Osteoblast (primary cell): ENCODE measurements at places on chromosomes 6 and 20. TPM values are rescaled to one million over a fixed set of nuclear protein-coding genes. Genes with fewer than 3 reads are reported as not detected.

The COL19A1 gene
- under 0.01 TPM in 1 of 2 replicates, not detected in the other for total RNA-seq

The TMEM244 gene
- not detected in 2 replicates for total RNA-seq

The RGS17 gene
- 1.4 and 1.8 TPM in 2 replicates for total RNA-seq

The FAM83C gene
- not detected in 2 replicates for total RNA-seq

The PEX6 gene
- 15.3 and 23.5 TPM in 2 replicates for total RNA-seq

The PROCR gene
- total RNA-seq = 35.9 and 38.0 TPM in 2 replicates

DNA sequence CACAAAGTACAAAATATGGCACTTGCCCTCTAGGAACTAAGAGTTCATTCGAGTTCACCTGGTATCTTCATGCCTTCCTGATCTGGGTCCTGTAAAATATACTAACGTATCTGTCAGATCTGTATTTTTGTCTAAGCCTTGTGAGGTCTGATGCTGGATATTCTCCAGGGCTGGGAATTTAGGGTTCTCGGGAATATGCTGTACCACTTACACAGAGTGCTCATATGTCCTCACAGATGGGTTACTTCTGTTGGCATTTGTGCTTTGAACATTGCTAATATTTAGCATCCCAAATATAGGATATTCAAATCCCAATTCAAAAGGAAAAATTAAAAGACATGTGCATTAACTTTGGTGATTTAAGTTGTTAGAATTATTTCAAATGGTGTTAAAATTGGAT is 122.0 kb downstream of the DNAH8 start:
- H3K4me1 ChIP-seq = no peaks in the 10 kb centered on the region
- peaks cover 3% of the 10 kb centered on the region for H3K27me3 ChIP-seq
- DNase-seq = no peak
- H3K27ac ChIP-seq = no peak overlapping the region
- no peaks in the 10 kb centered on the region for H3K36me3 ChIP-seq

GRCh38 chr20:45097485-45098102 is 3.3 kb downstream of the KCNS1 start:
- peaks cover 12% of the 10 kb centered on the region for H3K4me1 ChIP-seq
- H3K36me3 ChIP-seq = no peaks in the 10 kb centered on the region
- H3K27ac ChIP-seq = no peak overlapping the region
- no peaks in the 10 kb centered on the region for H3K27me3 ChIP-seq
- peak; percentile 91 for DNase-seq

DNA sequence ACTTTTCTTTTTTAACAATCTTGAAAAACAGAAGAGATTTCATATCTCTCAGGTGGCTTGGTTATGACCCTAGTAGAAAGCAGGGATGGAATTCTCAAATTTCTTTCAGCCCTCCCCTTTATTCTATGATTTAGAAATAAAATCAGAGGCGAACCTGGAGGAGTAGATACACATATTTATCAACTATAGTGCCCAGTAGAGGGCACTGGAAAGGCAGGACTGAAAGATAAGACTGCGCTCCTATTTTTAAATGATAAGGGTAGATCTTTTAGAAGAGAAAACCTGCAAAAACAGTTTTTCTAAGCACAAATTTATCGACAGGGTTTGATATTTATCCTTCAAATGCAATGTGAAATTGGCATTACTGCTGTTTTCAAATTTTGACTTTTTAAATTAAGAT is 1296.6 kb downstream of the EPHA7 start:
- H3K36me3 ChIP-seq = no peaks in the 10 kb centered on the region
- no peak overlapping the region for H3K27ac ChIP-seq
- H3K27me3 ChIP-seq = no peaks in the 10 kb centered on the region
- H3K4me1 ChIP-seq = no peaks in the 10 kb centered on the region
